ENCODE measurements at places on chromosomes 3 and 15.

DNA sequence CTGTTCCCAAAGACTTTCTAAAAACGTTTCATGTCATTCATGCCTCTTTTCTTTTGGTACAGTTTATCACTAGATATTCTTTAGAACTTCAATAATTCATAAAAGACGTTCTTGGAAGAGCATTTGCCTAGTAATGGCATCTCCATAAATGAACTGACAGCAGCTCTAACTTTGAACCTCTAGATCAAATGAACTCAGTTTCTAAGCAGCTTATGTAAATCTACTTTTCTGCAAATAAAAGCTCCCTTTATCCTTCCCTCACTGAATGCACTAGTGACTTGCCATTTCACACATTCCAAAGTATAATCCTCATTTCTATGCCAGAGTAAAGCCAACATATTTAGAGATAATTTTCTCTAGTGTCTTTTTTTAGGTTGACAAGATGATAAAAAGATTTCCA lies 85.2 kb downstream of the ZMAT3 start:
- no peak for DNase-seq
- H3K27me3 ChIP-seq, result no peaks in the 10 kb centered on the region
- no peaks in the 10 kb centered on the region for H3K36me3 ChIP-seq
- no peak overlapping the region for H3K27ac ChIP-seq
- no peak overlapping the region for H3K4me3 ChIP-seq

DNA sequence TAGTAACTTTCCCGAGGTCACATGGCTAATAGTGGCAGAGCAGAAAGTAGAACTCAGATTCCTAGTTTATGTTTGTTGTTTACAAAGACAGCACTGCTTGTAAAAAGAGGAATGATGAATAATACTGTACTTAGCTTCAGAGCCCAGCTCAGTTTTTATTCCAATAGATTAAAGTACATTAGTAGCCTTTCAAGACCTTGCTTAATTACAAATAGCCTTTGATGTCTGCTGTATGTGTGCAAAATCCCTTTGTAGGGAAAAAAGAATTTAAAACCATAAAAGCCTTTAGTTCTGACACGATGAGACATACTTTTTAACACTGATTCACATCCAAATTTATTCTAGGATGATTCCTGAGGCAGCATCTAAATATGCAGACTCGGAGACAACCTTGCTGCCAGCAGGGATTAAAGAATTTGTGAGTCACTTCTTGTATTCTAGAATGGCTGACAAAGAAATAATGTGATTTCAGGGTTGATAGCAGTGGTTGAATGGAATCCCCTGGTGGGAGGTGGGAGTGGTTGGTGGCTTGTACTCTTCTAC lies 324.2 kb upstream of the TGFBR2 start:
- no peaks in the 10 kb centered on the region for H3K4me1 ChIP-seq
- H3K27me3 ChIP-seq, result no peaks in the 10 kb centered on the region
- H3K4me3 ChIP-seq, result no peak overlapping the region
- H3K27ac ChIP-seq, result no peak overlapping the region
- H3K36me3 ChIP-seq, result no peaks in the 10 kb centered on the region

DNA sequence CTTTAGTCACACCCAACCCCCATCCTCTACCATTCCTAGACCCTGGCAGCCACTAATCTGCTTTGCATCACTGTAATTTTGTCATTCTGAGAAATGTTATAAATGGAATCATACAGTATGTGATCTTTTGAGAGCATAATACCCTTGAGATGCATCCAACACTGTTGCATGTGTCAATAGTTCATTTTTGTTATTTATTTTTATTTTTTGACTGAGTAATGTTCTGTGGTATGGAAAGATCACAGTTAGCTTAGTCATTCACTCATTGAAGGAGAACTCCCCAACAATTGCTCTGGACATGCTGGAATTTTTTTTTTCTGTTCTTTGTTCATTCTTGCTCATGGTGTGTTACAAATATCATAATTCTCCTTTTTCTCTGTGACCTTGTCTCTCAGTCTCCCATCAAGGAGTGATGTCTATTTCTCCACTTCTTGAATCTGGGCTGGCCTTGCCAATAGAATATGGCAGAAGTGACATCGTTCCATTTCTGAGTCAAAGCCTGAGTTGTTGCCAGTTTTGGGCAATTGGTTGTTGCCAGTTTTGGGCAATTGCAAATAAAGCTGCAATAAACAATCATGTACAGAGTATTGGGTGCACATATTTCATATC lies 6.8 kb upstream of the ADPGK start:
- H3K27ac ChIP-seq, result no peak overlapping the region
- no peaks in the 10 kb centered on the region for H3K27me3 ChIP-seq
- no peak overlapping the region for H3K4me3 ChIP-seq
- no peaks in the 10 kb centered on the region for H3K36me3 ChIP-seq
- no peak for DNase-seq
- H3K4me1 ChIP-seq, result no peaks in the 10 kb centered on the region

GRCh38 chr3:117998071-117998470 lies 1036.6 kb downstream of the IGSF11 start:
- H3K27ac ChIP-seq, result no peak overlapping the region
- no peaks in the 10 kb centered on the region for H3K4me1 ChIP-seq
- no peak overlapping the region for H3K4me3 ChIP-seq
- H3K27me3 ChIP-seq, result peaks cover 3% of the 10 kb centered on the region

- no peak overlapping the region for H3K4me3 ChIP-seq
- H3K27ac ChIP-seq, result no peak overlapping the region
- H3K27me3 ChIP-seq, result no peaks in the 10 kb centered on the region
These were observed 75.0 kb upstream of the MBNL1 start for GRCh38 chr3:152193673-152194267.

- DNase-seq, result peak; percentile 81
- H3K27ac ChIP-seq, result no peak overlapping the region
- no peaks in the 10 kb centered on the region for H3K36me3 ChIP-seq
- H3K27me3 ChIP-seq, result no peaks in the 10 kb centered on the region
- H3K4me1 ChIP-seq, result no peaks in the 10 kb centered on the region
These were observed 71.9 kb upstream of the SPATA12 start for GRCh38 chr3:56988458-56989168.

- no peaks in the 10 kb centered on the region for H3K4me1 ChIP-seq
- H3K36me3 ChIP-seq, result no peaks in the 10 kb centered on the region
- peak; percentile 63 for DNase-seq
- no peak overlapping the region for H3K4me3 ChIP-seq
These were observed 5.3 kb downstream of the KNG1 start for GRCh38 chr3:186722457-186722856.

- no peaks in the 10 kb centered on the region for H3K4me1 ChIP-seq
- no peak for DNase-seq
- no peak overlapping the region for H3K27ac ChIP-seq
- peaks cover 4% of the 10 kb centered on the region for H3K36me3 ChIP-seq
- no peak overlapping the region for H3K4me3 ChIP-seq
These were observed 19.8 kb downstream of the CDV3 start for GRCh38 chr3:133593243-133593642.

DNA sequence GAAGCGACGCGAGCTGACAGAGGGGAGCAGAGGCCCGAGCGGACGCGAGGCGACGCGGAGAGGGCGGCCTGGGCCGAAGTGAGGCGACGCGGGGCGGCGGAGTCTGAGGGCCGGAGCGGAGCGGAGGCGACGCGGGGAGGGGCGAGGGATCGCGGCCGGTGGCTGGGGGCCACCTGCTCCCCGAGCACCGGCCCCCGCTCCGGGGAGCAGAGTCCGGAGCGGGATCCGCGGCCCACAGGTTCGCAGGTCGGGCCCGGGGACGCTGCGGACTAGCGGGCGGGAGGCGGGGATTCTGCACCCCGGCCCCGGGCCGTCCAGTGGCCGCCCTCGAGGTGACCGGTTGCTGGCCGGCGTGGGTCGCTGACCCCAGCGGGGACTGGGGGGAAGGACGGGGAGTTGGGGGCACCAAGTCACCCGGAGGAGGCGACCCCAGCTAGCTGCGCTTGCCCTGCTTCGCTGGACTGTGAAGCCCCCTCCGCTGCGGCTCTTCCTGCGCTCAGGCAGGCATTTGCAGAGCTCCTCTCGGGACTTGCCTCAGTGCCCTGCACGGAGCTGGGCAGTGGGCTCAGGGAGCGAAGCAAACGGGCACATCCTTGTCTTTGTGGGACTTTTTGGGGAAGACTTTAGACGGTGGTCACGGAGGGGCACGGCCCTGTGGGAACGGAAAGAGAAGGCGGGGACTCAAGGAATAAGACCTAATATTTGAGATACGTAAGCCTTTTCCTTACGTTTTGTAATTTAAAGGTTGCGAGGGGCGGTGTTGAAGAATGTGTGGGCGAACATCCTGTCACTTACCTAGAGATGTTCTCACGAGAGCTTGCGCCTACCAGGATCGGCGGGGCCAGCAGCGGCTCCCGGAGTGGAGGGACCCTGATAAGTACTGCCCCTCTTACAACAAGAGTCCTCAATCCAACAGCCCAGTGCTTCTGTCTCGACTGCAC lies 566 bp downstream of the HMCES start:
- H3K4me1 ChIP-seq, result peaks cover 6% of the 10 kb centered on the region
- peak overlapping the region; percentile 93 for H3K4me3 ChIP-seq
- no peaks in the 10 kb centered on the region for H3K27me3 ChIP-seq
- peak overlapping the region; percentile 88 for H3K27ac ChIP-seq
- peaks cover 5% of the 10 kb centered on the region for H3K36me3 ChIP-seq
- peak; percentile 83 for DNase-seq

DNA sequence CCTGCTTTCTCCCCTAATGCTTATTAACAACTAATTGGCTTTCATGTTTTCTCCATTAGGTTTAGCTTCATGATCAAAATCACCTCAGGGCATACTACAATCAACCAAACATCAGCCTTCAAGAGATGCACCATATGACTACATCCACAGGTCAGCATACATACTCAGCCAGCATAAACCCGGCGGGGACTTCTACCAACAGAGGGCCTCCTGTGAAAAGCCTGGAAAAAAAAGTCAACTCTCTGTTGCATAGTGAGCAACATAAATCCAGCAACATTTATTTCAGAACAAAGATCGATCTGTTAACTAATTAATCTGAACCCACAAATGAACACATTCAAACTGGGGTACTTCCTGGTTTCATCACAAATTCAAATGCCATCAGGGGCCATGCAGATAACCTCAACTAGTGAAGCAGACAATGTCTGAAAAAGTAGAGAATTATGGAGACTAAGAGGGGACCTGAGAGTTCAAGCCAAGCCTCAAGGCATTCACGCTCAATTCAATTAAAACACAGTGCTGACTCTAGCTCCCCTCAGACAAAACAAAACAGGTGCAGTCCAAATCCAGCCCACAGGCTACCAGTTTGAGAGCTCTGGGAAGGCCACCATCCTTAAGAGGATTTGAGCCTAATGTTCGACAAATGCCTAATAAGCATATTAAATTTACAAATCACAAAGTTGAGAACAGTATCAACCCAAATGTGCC lies 124.5 kb downstream of the MAGI1 start:
- H3K4me3 ChIP-seq, result no peak overlapping the region
- DNase-seq, result peak; percentile 53
- H3K36me3 ChIP-seq, result no peaks in the 10 kb centered on the region
- no peaks in the 10 kb centered on the region for H3K4me1 ChIP-seq
- no peak overlapping the region for H3K27ac ChIP-seq

DNA sequence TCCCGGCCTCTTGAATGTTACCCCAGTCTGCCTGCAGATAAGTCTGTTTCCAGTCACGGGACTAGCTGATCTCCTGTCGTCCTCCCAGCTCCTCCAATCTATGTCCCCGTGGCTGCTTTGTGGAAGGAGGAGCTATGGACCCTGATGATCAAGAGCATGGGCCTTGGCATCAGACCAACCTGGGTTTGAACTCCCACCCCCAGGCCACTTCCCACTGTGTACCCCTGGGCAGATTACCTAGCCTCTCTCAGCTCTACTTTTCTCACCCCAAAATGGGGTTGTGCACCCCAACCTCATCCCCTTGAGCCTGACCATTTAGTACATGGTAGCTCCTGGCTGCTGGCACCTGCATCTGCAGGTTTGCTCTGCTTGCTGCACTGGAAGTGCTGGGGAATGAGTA lies 55.8 kb downstream of the GASK1A start:
- H3K36me3 ChIP-seq, result no peaks in the 10 kb centered on the region
- no peaks in the 10 kb centered on the region for H3K27me3 ChIP-seq
- H3K4me3 ChIP-seq, result no peak overlapping the region
- no peaks in the 10 kb centered on the region for H3K4me1 ChIP-seq
- no peak overlapping the region for H3K27ac ChIP-seq

DNA sequence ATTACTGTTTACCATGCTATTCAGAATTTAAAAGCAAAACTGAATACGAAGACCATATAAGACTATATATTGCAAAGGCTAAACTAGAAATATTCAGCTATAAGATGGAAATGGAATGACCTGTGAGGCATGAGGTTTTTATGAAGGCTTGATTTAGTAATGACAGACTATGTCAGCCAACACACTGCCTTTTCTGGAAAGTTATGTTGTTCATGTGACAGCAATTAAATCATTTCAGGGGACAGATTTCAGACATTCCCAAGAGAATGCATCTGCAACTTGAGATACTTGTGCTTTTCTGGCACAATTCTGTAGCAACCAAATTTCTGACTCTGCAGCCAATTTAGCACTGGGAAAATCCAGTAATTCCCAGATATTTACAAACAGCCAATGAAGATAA lies 8.6 kb upstream of the GATM start:
- no peaks in the 10 kb centered on the region for H3K36me3 ChIP-seq
- no peaks in the 10 kb centered on the region for H3K27me3 ChIP-seq
- H3K27ac ChIP-seq, result no peak overlapping the region
